ENCODE measurements at places on chromosomes 3 and 15.

DNA sequence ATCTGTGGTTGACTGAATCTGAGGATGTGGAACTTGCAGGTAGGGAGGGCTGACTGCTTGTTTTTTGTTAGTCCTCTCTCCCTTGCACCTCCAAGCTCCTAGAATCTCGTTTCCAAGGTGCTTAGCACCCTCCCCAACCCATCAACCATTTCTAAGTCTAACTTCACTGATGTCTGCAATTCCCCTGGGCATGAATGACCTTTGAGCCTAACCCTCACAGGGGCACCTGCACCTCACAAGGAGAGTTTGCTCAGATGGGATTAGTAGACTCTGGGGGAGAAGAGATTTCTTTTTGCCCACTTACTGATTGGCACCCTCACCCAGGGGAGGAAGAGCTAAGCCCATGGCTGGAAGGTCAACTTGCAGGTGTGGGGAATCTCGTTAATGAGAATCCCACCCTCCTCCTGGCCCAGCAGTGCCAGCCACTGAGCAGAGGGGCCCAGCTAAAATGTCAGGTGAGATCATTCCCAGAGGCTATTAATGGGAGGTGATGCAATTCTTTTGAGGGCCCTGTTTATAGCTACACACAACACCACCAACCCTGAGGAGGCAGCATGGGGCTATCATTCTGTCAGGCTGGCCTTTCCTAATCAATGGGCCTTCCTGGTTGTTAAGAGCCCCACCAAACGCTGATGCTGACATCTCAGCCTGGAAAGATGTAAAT, 81.6 kb upstream of the HERC1 start:
- no peak for DNase-seq

DNA sequence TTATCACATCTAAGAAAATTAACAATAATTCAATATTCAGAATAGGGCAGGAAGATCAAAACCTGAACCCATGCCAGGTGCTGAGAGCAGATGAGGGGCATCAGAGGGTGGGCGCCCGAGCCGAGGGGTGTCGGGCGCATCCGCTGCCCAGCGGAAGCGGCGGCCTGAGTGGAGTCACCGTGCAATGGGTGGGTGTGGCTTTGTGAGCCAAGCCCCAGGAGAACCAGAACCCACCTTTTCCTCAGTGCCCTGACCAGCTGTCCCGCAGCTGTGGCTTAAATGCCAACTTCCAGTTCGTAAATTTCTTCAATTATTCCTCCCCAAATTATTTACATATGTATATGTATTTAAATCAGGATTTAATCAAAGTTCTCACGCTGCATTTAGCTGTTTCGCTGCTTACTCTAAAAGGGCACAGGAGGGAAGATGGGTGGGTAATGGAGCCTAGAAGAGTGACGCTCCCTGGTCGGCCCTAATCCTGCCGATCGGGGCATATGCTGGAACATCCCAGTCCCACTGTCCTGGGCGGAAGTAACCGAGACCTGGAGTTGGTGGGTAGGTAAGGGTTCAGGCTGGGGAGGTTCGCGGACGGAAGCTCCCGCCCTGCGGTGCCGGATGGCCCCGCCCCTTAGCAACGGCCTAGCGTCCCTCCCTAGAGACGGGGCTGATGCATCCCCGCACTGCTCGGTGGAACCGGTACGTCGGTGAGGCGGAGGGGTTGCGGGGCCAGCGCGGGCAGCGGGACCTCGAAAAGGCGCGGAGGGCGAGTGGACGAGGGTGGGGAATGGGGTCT, 1.3 kb downstream of the DNAH1 start:
- no peak for DNase-seq

- DNase-seq = no peak
Measured at GRCh38 chr3:147356909-147357900, 49.1 kb downstream of the ZIC4 start.

GRCh38 chr15:95556866-95557225, 773.7 kb upstream of the NR2F2 start:
- no peak for DNase-seq

DNA sequence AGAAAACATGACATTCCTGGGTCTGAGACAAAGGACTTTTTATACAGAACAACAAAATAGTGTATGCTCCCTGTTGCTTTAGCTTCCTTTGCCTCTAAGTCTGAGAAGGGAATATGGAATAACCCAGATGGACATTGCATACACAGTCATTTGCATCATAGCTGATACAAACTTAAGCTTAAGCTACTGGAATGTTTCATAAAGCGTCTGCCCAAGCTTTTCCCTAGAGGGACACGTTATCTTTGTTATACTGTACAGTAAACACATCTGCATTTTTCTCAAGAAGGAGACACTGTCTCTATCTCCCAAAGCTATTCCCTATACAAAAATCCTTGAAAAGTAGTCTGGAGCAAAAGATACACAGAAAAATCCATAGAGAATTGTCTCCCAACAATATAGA, 775.0 kb downstream of the DIPK2A start:
- no peak for DNase-seq

- no peak for DNase-seq
Measured at GRCh38 chr15:91549581-91549980, 303.9 kb upstream of the SLCO3A1 start.

DNA sequence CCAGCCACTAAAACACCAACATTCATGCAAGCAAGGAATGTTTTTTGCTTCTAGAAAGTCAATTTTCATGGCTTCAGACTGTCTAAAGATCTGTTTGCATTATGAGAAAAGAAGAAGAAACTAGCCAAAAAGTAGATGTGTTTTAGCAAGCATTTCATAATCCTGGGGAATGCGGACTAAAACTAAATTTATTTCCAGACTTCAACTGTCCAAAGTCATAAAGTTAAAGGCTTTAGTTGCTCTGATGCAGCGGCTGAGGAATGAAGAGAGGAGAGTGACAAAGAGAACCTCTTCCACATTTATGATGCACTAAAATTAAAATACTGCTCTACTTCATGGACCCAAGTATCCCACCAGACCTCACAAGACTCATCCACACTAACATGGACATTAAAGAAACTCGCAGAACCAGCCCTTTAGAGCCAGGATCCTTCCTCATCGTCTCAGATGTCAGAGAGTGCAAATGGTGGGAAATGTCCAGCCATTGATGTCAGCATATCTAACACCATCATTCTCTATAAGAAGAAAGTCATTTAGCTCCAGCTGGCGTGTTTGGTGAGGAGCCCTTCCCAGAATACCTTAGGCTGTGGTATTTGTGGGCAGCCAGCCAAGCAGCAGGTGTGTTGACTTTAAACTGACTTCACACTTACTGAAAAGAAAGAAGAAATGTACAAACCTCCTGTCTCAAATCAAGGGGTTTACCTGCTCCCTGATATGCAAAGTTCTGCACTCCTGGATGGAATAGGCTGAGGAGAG, 17.4 kb downstream of the FYCO1 start:
- no peak for DNase-seq

DNA sequence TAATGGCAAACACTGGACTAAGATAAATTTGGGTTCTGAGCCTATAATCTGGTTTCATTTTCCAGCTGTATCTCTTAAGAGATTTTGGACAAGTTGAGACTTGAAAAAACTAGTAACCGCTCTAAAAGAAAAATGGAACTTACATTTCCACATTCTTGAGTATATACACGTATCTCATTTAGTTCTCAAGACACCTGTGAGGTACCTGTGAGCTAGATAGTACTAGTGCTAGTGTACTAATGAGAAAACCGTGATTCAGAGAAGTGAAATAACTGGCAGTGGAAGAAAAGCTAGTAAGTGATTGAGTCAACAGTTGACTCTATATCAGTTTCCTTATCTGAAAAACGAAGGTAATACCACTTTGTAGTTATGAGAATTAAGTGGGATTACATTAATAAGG, 62.2 kb upstream of the PAQR5 start:
- no peak for DNase-seq

DNA sequence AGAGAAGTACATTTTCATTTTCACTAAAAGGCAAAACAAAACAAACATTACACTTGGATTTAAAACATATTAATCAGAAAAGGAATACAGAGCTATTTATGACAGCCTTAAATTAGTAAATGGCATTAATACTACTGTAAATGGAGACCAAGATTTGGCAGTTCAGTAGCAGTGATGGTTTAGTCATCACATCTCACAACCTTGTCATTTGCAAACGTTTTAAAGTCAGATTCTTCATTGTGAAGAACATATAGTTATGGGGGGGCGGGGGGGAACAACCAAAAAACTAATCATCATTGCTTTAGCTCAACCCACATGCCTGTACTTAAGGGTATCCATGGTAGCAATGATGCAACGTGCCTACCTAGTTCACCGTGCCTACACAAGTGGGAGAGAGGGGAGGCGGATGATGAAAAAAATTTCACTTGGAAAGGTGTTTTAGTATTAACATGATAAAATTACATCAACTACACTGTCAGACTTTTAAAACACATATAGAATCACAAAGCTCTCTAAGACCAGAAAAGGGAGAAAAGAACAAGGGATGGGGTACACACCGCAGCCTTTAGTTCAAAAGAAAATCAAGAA, 40.1 kb downstream of the DLG1 start:
- no peak for DNase-seq

- DNase-seq = no peak
Measured at GRCh38 chr3:70982284-70982683, 601.2 kb downstream of the FOXP1 start.

DNA sequence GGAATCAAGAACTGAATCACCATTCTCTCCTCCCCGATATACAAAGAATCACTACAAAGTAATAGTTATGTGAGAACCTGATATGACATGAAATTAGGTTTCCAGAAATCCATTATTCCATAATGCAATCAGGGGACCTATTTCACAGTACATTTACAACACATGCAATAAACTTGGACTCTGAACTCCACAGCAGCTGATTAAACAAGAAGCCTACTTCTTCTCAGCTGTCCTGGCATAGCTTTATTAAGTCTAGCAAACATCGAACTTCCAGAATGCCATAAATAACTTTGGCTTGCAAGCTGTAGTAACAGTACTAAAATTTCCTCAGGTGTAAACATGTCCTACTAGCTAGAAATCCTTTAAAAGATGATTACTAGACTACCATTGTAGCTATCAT, 17.8 kb downstream of the PDCD10 start:
- no peak for DNase-seq

GRCh38 chr15:31034152-31034551, 42.7 kb upstream of the MTMR10 start:
- no peak for DNase-seq

GRCh38 chr15:77717333-77717990, 84.8 kb upstream of the LINGO1 start:
- no peak for DNase-seq
